OCI-M1 (cell line): ENCODE measurements at places on chromosomes 1 and 21.

DNA sequence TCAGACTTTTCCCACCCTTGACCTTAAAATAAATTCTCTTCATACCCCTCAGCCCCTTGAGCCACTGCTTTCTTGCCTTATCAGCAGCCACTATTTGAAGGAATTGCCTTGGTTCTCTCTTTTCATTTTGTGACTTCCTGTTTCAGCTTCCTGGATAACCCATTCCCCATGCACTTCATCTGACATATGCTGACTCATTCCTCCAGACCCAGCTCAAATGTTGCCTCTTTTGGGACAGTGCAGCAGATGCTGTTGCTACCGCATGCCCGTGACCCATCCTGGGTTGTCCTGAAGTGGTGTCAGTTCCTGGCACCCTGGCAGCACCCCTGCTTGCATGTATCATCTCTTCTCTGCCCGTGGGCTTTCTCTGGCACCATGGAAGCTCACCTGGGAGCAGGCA lies 496.1 kb downstream of the PTPRU start:
- peak; percentile 2 for DNase-seq

- no peak for DNase-seq
These were observed 18.4 kb downstream of the COL18A1 start for GRCh38 chr21:45423201-45423955.

DNA sequence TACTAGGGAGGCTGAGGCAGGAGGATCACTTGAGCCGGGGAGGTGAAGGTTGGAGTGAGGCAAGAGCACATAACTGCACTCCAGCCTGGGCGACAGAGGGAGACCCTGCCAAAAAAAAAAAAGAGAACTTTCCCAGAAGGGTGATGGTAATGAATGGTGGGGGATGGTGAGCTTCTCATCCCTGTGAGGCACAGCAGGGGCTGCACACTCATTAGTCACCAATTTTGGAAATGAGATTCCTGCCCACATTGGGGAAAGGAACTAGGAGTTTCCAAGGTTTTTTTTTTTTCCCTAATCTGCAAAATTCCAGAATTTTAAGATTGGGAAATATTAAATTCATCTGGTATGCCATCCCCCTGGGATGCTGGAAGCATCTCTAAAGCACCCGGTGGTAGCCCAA lies 50.2 kb upstream of the SSBP3 start:
- no peak for DNase-seq

DNA sequence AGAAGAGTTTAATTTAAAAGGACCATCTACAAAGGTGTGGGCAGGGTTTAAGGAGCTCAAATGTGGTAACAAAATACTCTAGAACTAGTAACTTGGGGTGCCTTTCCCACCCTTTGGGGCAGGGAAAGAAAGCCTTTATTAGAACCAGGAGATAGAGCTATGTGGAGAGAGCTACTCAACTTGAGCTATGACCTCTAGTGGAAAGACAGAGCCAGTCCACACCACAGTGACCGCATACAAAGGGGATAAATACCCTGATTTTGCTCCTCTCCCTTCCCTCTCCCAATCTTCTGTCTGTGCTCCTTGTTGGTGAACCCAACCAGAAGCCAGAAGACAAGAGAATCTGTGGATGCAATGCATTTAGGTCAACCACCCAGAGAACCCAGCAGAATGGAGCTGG lies 54.4 kb upstream of the JAK1 start:
- peak; percentile 30 for DNase-seq

GRCh38 chr1:114263343-114263742 lies 109.7 kb upstream of the SYT6 start:
- DNase-seq = no peak

DNA sequence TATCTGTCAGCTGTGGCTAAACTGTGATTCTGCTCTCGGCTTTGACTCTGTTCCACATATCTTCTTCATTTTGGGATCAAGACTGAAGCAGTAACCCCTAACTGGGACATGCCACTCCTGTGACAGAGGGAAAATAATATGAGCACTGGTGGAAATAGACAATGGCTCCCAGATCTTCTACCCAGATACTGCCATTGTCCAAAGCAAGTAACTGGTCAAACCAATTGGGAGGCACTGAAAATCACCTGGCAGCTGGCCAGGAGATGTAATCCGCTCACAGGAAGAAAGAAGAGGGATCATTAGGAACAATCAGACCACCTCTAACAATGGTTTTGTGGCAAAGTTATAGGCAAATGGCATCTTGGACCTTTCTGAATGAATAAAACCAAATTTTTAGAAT lies 10.7 kb downstream of the SNX7 start:
- DNase-seq = no peak

DNA sequence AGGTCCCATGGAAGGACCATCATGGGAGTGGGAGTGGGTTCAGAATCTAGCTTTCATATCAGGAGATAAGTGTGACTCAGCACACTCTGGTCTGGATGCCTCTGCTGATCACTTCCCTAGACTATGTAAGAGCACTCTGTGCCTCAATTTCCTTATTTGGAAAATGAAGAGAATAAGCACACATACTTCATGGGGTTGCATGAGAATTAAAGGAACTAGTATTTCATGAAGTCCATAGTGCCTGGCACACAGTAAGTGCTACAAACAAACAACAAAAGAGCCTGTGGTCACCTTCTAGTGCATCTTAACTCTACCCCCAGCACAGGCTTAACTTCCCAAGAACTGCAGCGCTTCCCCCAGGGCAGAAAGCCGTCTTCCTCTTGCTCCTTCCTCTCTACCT lies 9.6 kb upstream of the IL20 start:
- DNase-seq = no peak

DNA sequence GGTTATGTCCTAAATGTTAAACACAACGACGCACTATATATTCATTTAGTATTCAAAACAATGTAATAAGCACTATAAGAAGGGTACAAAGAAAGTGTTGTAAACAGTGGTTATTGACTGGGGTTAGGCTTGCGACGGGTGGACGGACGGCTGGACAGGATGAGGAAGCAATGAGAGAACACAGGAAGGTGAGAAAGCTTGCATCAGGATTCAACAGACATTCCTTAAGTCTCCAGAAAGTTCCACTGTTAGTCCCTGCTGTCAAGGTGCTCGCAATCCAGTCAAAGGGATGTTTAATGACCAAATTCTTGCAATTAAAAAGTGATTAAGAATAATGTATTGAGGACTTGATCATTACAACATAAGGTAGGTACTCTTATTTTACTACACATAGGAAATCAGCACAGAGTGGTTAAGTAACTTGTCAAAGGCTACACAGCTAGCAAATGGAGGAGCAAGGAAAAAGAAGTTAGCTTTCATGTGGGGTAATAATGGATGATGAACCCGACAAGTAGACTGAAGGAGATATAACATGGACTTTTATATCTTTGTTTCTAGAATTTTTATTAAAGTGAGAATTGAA lies 994 bp upstream of the ACBD6 start:
- DNase-seq = peak; percentile 91

- DNase-seq = no peak
These were observed 2.4 kb downstream of the LIX1L start for GRCh38 chr1:145955436-145955835.

DNA sequence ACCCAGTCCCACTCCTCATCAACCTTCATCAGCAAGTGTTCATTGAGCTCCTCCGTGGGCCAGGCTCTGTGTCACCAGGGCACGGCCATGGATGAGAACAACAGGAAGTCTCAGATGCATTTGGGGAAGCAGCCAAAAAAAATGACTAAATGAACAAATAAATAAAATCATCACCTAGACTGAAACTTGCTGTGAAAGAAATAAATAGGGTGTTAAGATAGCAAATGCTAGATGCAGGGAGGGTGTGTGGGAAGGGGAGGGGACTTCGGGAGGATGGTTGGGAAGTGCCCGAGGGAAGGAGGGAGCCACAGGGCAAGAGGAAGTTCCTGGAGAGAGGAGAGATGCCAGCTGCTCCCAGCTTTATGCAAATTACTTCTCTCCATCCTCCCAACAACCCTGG lies 696.7 kb downstream of the PTPRU start:
- DNase-seq = no peak

GRCh38 chr1:2235300-2235998 lies 7.3 kb downstream of the SKI start:
- DNase-seq = no peak

DNA sequence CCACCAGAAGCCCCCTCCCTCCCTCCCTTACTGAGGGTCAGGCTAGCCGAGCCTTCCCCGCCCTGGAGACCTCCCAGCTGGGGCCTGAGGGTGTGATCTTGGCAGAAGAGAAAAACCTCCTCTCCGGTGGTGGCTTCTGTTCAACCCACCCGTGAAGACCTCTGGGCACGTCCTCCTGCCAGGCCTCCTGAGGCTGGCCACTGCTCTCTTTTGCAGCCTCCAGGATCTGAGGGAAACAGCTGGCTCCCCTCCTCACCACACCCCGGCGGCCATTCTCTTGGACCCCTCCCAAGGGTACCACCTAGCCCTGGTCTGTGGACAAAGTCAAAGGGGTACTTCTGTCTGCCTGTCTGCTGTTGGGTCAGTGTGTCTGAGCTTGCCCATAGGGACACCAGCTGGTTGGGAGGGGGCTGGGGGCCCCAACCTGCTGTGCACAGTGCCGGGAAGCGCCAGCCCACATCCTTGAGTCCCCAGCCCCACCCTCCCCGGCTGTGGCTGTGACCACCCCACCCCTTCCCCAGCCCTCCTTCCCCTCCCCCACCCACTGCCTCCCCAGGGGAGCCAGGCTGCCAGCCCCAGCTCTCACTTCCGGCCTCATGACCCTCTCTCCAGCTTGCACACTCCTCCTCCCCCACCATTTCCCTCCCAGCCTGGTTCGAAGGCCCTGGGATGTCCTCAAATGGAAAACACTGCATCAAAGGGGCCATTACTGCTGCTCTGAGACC lies 48.1 kb downstream of the AHDC1 start:
- peak; percentile 29 for DNase-seq
